Left renal pelvis (tissue), 4 donors: ENCODE measurements at places on chromosomes 7 and 10. TPM values are rescaled to one million over a fixed set of nuclear protein-coding genes. Genes with fewer than 3 reads are reported as not detected.

Gene CALHM1
- 0.06 TPM for polyA plus RNA-seq

Gene CCDC172
- not detected for polyA plus RNA-seq

DNA sequence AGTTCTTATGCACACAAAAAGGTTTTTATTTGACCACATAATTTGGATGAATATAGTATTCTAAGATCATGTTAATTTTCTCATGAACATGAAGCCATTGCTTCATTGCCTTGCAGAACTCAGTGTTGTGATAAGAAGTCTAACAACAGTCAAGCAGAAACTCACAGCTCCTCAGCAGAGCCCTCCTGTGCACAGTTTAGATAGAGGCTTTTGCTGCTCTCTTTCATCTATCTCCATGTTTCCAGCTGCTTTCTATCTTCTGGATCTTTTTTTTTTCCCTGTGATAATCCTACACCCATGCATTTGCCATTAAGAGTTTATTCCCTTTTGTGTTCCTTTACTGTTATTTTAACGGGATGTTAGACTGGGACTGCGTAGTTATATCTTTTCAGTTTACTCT, 557.7 kb upstream of the LRRTM3 start:
- DNase-seq: no peak

- no peak for DNase-seq
Observed at GRCh38 chr10:35542303-35542702, 62.8 kb upstream of the GJD4 start.

DNA sequence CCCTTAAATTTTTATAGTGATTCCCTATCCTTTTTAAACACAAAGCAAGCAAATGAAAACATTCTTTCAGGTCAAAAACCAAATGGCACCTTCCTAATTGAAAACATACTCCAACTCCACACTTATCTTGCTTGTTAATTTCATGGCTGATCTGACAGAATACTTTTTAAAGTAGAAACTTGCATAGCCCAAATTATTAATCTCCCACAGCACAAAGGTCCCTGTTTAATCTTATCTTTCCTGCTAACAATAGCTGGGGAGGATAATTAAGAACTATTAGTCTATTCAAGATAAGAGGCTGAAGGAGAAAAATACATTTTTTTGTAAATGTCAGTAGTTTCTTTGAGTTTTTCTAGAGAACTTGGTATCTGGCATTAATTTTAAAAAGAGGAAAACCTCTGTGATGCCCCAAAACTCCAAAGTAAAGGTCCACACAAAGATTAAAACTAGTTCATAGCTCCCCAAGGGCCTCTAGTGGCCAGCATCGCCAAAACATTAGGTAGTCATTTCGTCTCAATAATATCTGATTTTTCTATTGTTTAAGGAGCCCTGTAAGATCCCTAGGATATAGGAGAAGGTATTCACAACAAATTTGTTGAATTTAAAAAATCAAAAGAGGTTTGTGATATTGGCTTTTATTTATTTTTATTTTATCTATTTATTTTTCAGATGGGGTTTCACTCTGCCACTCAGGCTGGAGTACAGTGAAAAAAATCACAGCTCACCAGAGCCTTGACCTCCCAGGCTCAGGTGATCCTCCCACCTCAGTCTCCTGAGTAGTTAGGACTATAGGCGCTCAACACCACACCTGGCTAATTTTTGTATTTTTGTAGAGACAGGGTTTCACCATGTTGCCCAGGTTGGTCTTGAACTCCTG, 14.7 kb downstream of the CDNF start:
- DNase-seq: no peak

DNA sequence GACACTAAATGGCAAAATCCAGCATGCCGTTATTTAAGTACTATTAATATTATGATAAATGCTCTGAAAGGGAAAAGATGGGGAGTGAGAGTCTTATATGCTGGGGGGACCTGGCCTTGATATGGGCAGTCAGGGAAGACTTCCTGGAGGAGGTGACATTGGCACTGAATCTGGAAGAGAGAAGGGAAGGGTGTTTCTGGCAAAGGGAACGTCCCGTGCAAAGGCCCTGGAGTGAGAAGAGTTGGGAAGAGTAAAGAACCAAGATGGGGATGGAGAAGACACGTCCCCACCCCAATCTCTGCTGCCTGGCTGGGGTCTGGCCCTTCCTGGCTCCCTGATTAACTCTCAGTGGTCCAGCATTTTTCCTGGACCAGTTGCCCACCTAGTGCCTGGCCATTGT, 5.0 kb upstream of the GRIFIN start:
- DNase-seq: no peak
